ENCODE measurements at places on chromosomes 6 and 20.
A peak's percentile ranks its signal among the peaks of the same experiment; 100 is the strongest.

- DNase-seq, result no peak
These were observed 8.3 kb upstream of the ZDHHC14 start for GRCh38 chr6:157372501-157373280.

GRCh38 chr6:9461188-9461587 lies 953.7 kb downstream of the TFAP2A start:
- DNase-seq, result no peak

DNA sequence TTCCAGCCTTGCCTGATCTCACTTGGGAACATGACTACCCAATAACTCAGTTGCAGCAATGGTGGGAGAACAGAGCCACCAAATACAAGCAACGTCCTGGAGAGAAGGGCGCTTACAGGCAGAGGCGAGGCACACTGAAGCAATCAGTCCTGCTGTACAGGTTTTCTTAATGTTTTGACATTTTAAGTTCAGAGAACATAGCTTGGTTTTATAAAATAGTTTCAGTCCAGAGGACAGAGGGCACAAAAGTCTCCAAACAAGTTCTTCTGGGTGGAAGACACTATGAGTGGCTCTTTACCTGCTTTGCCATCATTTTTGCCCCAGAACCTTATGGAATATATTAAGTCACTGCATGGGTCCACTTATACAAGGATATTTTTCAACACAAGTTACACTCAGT lies 103.4 kb upstream of the KCNG1 start:
- no peak for DNase-seq

GRCh38 chr20:58342104-58342945 lies 32.8 kb downstream of the RAB22A start:
- DNase-seq, result no peak

DNA sequence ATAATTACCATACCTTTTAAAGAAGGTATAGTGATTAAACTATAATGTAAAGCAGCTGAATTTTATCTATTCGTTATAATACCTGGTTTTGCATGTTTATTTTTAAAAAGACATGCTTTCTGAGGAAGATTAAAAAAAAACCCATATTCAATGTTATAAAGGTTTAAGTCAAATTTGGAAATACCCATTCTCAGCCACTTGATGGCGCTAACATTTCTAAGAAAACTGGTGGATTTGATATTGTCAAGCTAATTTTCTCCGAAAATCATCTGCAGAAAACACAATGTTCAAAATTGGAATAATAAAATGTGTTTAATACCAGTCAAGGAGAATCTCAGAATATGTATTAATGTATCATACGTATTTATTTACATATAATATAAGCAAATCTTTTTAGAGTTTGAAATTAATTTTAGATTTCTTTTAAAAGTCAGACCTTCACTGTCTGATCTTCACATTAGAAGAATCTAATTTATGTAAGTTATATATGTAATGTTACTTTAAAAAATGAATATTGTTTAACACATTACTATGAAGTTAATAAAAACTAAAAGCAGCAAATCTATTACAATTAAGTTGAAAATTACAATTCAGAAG lies 35.0 kb downstream of the SHPRH start:
- DNase-seq, result peak; percentile 35

Data from astrocyte of the cerebellum (primary cell).